Activated T-helper 1 cell treated with Interleukin-2 at 50 U/mL for 16 hours (primary cell): ENCODE measurements at places on chromosomes 1 and 21.

- no peak for DNase-seq
Measured at GRCh38 chr1:241606544-241606943, 33.6 kb downstream of the CHML start.

DNA sequence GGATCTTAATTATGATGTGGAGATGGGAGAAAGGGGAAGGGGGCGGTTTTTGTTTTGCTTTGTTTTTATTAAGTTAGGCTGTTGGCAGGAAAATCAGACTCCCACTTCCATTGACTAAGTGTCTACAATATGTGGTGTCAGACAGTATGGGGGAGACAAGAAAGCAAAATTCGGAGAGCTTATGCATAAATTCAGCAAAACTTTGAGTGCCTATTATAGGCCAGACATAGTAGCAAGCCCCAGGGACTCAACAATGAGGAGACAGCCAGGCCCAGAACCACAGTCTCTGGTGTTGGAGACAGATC is 835 bp upstream of the TSPAN2 start:
- no peak for DNase-seq

GRCh38 chr1:25150985-25151495 is 81.3 kb downstream of the SYF2 start:
- DNase-seq, result no peak

DNA sequence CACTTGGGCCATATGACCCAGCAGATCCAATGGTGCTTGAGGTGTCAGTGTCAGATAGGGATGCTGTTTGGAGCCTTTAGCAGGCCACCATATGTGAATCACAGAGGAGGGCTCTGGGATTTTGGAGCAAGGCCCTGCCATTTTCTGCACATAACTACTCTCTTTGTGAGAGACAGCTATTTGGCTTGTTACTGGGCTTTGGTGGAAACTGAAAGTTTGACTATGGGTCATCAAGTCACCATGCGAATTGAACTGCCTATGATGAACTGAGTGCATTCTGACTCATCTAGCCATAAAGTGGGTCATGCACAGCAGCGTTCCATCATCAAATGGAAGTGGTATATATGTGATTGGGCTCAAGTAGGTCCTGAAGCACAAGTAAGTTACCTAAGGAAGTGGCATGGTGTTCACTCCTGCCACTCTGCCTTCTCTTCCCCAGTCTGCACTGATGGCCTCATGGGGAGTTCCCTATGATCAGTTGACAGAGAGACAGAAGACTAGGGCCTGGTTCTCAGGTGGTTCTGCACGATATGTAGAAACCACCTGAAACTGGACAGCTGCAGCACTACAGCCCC is 447.3 kb downstream of the AGBL4 start:
- no peak for DNase-seq

DNA sequence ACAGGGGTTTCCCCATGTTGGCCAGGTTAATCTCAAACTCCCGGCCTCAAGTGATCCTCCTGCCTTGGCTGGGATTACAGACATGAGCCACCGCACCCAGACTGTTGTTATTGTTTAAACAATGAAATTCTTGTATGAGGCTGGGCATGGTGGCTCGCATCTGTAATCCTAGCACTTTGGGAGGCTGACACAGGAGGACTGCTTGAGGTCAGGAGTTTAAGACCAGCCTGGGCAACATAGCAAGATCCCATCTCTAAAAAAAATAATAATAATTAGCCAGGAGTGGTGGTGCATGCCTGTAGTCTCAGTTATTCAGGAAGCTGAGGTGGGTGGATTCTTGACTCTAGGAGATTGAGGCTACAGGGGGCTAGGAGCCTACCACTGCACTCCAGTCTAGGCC is 6.7 kb upstream of the WDTC1 start:
- no peak for DNase-seq

- DNase-seq, result no peak
Measured at GRCh38 chr1:154998201-154998780, 4.3 kb upstream of the ZBTB7B start.

DNA sequence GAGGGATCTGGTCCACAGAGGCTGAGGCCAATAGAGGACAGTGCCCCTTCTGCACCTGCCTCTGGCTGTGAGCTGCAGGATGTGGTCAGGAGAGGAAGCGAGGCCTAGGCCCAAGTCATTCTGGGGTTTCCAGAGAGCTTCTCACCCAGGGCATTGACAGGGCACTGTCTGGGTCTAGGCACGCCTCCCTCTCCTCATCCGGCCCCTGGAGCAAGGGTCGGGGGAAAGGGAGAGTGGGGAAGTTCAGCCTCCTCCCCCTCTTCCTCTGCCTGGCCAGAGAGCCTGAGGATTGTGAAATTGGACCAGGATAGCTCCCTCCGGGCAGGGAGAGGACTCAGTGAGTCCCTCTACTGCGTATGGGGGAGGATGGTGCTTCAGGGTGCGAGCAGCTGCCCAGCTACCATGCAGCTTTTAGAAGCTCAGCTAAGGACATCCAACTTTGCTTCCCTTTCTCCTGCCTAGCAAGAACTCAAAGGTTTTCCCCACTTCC is 6.3 kb upstream of the INAVA start:
- peak; percentile 40 for DNase-seq

- no peak for DNase-seq
Measured at GRCh38 chr1:172607145-172607544, 51.8 kb upstream of the FASLG start.

GRCh38 chr1:116323491-116323890 is 49.6 kb upstream of the ATP1A1 start:
- no peak for DNase-seq

DNA sequence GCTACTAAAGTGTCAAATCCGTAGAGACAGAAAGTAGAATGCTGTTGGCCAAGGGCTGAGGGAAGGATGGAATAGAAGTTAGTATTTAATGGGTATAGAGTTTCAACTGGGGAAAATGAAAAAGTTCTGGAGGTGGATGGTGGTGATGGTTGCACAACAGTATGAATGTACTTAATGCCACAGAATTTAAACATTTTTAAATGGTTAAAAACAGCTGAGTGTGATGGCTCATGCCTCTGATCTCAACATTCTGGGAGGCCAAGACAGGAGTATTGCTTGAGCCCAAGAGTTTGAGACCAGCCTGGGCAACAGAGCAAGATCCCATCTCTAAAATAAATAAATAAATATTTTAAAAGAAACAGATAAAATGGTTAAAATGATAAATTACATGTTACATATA is 44.5 kb downstream of the PIK3R3 start:
- DNase-seq, result no peak

- no peak for DNase-seq
Measured at GRCh38 chr1:157852476-157852875, 10.9 kb upstream of the CD5L start.

DNA sequence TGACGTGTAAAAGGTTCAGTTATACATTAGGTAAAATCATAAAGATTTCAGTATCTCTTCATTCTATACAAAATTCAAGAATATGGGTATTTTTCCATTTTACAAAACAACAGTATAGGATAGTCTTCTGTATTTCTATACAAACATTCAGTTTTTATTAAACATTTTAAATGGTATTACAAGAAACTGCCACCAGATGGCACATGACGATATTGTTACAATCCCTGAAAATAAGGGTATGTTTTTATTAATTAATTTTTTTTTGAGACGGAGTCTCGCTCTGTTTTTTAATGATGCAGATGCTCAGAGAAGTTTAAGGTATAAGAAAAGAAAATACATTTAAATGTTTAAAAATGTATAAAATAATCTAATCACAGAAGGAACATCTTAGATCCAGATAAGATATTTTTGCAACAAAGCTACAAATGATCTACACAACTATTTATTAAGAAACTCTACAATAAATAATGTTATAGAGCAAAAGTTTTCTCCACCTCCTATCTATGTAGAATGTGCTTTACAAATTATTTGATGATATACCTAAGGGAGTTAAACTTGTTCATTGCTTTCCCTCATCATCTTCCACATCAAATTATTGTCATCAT is 23.5 kb upstream of the RSBN1 start:
- DNase-seq, result no peak

GRCh38 chr21:33578959-33579542 is 9.4 kb downstream of the DONSON start:
- DNase-seq, result no peak

DNA sequence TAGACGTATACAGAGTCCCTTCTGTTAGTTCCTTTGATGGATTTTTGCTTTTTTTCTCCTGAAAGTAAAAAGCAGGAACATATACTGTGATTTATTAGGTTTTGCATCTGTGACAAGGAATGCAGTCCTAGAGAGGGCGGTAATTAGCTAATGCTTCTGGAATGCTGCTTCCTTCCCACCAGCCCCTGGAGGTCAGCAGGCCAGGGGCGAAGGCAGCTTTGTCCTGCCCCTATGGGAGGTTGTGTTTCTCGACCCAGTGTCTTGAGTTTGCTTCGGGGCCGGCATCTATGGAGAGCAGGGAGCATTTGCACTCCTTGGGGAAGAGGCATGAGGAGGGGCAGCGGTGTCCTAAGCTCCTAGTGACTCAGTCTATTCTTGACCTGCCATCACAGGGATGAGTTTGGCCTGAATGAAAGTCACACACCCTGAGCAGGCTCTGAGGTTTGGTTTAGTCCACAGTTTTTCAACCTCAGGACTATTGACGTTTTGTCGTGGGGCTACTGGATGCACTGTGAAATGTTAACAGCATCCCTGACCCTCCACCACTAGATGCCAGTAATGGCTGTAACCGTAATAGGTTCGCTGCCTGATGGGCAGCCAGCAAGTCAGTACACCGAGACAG is 85.0 kb upstream of the KCNJ15 start:
- DNase-seq, result no peak

DNA sequence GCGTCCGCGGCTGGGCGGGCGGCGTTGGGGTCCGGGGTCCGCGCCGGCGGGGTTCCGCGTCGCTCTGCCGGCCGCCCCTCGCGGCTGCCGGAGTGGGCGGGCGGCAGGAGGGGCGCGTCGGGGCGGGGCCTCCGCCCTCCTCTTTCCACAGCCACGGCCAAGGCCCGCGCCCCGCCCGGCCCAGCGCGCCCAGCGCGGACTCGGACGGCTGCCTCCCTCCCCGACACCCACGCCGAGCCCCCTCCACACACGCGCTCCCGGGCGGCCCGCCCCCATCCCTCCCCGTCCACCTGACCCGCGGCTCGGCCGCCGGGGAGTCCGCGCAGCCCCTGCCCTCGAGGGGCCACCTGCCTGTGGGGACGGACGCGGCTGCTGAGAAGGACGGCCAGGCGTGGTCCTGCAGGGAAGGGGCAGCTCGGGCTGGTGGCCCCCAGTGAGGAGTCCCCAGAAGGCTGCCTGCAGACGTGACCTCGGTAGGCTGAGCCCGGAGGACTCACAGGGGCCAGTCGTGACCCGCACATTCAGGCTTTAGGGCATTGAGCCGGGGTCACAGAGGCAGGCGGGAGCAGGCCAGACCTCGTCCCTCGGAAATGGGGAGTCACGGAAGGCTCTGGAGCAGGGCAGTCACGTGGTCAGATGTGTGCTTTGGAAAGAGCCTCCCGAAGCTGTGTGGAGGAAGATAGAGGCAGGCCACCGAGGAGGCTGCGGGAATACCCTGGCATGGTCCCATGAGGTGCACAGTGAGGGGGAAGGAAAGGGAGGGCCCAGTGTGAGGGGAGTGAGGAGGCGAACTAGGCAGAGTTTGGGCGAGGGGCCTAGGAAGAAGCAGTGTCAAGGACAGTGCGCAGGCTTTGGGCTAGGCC is at the start of gene COL8A2:
TSS of gene COL8A2 (minus strand) at position 94 of the 863 bp plus-strand sequence. CDS start 24,980 bp downstream, outside the sequence.
- no peak for DNase-seq

GRCh38 chr1:36094621-36095061 is 5.9 kb downstream of the ADPRS start:
- DNase-seq, result no peak

DNA sequence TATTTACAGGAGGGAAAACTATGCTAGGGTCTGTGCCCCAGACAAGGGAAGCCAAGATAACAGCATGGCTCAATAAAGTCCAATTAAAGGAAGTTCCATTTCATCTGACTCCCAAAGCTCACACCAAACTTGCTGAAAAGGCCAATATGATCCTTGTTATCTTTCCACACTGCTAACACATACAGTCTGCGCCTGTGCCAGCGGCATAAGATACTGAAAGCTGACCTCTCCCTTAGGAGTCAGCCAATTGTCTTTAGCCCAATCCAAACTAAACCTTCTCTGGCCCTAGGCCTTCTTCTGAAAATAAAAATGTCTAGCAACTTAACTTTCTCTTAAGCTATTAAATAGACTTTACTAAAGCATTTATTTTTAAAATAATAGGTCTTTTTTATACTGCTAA is 179.0 kb upstream of the PLD5 start:
- no peak for DNase-seq

DNA sequence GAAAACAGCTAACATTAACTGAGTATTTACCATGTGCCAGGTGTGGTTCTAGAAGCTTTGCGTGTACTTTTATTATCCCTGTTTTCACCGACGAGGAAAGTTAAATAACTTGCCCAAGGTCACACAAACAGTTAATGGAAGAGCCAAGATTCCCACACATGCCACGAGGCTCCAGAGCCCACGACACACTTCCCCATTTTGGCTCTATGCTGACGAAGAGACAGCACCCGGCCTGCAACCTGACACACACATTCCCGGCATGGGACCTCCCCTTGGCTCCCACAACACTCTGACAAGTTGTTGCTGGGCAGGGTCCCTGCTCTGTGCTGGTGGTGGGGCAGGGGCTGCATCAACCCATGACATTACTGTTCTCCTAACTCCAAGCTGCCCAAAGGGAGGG is 52.8 kb downstream of the RAP1GAP start:
- DNase-seq, result no peak

DNA sequence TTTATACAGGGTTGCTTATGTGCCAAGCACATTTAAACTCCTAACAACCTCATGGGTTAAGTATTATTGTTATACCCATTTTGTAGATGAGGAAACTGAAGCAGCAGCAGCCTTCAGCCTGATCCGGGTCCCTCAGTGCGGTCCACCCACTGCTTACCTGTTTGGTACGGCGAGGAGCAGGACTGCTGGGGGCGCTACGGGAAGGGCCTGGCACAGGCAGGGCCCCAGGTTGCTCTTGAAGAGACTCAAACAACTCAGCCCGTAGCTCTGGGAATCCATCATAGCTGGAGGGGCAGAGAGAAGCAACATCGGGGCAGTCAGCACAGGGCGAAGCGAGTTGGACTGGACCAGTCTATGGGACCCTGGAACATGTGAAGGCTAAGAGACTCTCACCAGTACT is 9.2 kb downstream of the DENND4B start:
- DNase-seq, result no peak

DNA sequence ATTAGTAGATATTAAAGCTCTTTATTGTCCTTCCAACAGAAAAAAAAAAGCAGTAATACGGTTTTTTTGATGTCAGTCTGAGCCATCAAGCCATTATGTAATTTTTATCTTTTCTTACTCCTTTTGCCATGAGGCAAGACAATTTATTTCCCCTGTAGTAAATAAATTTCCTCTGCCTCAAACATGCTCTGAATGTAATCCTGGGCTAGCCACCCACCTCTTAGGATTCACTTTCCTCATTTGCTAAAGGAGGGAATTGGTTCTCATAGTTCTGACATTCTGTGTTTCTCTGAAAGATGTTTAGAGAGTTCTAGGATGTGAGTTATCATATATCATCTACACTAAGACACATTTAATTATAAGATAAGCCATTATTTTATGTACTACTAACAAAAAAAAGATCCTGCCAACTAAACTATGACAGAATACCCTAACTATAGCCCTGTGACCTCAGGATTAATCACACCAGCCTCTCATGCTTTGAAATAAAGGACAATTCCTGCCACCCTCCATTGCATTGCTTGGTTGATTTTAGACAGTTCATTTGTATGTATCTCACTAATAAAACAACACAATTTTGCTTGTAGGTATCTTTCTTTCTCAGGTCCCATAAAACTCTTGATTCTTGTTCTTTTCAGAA is 34.0 kb upstream of the RAP1A start:
- no peak for DNase-seq

GRCh38 chr1:165875171-165875570 is 47.8 kb downstream of the UCK2 start:
- no peak for DNase-seq

- no peak for DNase-seq
Measured at GRCh38 chr1:244362476-244362875, 89.2 kb downstream of the ADSS2 start.
